ENCODE measurements at places on chromosomes 4 and X.
A peak's percentile ranks its signal among the peaks of the same experiment; 100 is the strongest.

DNA sequence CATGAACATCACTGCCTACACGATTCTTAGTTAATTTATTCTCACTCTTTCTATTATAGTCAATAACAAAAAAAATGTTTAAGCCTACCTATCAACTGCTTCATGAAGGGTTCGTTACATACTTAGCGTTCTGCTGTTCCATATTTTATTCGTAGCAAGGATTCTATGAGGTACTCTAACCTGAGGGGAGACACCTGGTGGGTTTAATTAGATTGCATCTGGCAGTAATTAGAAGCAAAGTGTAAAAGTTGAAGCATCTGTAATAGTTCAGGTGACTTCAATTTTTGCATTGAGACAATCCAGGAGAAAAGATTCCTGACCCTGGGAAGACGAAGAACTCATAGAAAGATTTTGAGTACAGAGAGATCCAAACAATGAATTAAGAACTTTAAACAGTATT is 1655.8 kb upstream of the TENM3 start:
- no peak for DNase-seq

- peak; percentile 22 for DNase-seq
Observed at GRCh38 chr4:125013891-125014290, 300.9 kb upstream of the FAT4 start.

DNA sequence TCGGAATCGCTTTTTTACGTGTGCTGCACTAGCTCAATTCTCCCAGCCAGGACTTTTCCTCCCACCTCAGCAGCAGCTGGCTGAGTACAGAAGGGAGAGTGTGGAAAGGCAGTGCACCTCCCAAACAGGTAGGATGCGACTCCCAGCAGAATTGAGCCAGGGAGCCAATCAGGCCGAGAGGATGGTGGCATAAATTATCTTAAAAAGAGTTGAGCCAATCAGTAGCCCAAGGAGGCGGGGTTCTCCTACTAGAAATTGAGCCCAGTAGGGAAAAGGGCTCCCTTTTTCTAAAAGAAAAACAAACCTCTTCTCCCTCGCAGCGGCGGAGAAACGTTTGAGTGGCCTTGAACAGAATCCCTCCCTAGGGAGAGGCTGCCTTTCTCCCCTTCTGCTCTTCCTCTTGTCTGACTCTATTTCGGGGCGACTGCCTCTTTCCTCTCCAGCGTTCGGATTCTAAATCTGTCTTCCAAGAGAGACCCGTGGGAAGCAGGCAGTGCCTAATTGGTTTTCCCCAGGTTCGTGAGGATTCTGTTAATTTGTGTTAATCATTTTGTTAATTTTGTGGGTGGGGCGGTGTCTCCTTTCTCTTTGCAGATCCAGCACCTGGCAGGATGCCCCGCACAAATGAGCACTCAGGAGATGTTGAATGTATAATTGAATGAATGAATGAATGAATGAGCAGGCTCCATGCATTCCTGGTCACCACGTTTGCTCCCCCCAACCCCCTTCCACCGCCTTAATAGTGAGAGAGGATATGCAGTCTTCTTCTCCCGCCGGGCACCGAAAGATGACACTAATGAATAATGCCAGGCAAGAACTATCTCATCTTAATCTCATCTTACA is at the start of gene GABRG1:
Gene GABRG1, minus strand, starts transcription at position 142 of the 843 bp plus-strand sequence. Its CDS starts 141 bp downstream, at position 1.
- DNase-seq, result no peak

DNA sequence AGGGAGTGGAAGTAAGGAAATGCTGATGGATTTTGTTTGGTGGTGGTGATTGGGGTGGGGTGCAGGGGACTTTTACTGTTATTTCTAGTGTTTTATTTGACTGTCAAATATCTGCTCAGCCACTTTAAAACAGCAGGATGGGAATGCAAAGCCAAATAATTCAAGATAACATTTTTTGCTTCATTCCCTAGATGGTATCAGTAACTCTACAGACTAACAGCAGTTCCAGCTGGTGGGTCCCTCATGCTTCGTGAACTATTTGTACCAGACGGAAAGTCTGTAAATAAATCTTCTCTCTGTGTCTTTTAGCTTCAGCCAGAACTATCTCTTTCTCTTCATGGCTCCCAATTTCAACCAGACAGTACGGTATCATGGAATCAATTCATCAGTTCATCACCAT is 27.5 kb downstream of the GPR143 start:
- no peak for DNase-seq

DNA sequence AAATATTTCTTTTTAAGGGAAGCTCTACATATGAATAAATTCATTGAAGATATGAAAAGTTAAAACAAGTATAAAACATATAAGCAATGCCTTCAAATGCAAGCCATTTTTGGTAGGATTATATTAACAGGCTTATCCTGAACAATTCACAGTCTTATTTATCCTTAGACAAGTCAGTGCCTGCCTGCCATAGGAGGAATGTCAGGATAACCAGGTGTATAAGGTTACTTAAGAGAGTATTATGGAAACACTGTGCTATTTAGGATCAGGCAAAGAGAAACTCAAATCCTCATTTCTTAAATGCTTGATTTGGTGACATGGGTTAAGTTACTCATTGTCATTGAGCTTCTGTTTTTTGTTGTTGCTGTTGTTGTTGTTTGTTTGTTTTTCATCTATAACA is 2029.9 kb upstream of the AGA start:
- DNase-seq, result no peak

GRCh38 chr4:173490256-173490655 is 39.8 kb downstream of the HAND2 start:
- no peak for DNase-seq

DNA sequence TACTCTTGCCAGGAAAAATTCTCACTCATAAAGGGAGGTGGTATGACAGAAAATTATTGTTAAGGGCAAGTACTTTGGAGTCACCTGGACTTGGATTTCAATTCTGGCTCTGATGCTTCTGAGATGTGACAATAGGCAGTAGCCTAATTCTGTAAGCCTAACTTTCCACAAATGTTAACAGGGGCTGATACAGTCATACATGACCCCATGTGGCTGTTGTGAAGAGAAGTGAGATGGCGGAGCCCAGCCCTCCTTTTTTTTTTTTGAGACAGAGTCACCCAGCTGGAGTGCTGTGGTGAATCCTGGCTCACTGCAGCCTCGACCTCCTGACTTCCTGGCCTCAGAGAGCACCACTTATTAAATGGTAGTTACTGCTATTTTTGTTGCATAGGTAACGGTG is 54.4 kb upstream of the IRF2 start:
- no peak for DNase-seq

DNA sequence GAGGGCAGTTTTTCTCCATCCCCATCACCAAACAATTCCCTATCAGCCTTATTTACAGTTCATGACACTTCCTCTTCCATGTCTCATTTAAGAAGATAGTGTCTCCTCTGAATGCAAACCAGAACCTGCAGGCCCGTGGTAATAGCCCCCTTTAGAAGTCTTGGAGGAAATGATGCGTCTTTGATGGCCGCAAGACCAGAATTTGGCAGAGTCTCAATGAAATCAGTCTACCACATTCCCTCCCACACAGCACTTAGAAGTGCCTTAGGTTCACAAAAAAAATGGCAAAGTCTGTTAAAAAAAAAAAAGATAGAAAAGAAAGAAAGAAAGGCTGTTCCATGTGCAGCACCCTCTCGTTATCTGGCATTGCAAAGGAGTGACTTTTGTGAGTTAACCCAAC is 2.1 kb upstream of the KDR start:
- no peak for DNase-seq

- DNase-seq, result no peak
Observed at GRCh38 chr4:137681081-137681480, 148.8 kb upstream of the PCDH18 start.

- DNase-seq, result no peak
Observed at GRCh38 chrX:139324756-139325155, 205.8 kb upstream of the F9 start.

GRCh38 chr4:115090483-115091075 is 22.8 kb downstream of the NDST4 start:
- peak; percentile 0 for DNase-seq

- no peak for DNase-seq
Observed at GRCh38 chrX:45233531-45233930, 32.9 kb upstream of the DIPK2B start.

DNA sequence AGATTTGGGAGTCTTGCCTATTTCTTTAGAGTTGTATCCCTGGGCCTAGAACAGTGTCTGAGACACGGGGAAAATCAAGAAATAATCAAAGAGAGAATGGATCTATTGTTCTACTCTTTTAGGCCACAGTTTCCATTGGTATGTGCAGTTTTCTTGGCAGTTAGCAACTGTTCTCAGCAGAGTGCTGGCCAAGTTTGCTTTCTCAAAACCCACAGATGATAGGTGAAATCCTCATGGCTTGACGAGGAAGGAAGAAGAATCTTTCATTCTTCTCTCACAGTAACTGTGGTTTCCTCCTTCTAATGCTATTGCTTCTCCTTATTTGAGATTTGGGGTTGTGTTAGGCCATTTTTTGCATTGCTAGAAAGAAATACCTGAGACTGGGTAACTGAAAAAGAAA is 42.2 kb downstream of the AGA start:
- DNase-seq, result no peak

Data from HFFc6 (cell line).